ENCODE measurements at places on chromosomes 1 and 21.

DNA sequence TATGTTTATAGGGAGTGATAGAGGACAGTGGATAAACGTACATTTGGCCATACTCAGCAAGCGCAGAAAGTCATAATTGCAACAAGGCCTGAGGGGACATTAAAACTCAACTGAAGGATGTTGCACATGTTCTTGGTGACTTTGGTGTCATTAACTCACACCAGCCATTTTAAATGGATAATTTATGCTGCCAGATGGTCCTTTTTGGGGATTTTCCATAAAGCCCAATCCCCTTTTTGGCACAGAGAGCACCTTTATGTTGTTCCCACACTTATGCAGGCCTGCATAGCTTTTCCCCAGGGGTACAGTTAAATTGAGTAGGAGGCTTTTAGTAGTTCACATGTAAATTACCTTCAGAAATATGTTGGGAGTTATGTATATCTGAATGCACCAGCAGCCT, 279.6 kb downstream of the NFIA start:
- DNase-seq: no peak

DNA sequence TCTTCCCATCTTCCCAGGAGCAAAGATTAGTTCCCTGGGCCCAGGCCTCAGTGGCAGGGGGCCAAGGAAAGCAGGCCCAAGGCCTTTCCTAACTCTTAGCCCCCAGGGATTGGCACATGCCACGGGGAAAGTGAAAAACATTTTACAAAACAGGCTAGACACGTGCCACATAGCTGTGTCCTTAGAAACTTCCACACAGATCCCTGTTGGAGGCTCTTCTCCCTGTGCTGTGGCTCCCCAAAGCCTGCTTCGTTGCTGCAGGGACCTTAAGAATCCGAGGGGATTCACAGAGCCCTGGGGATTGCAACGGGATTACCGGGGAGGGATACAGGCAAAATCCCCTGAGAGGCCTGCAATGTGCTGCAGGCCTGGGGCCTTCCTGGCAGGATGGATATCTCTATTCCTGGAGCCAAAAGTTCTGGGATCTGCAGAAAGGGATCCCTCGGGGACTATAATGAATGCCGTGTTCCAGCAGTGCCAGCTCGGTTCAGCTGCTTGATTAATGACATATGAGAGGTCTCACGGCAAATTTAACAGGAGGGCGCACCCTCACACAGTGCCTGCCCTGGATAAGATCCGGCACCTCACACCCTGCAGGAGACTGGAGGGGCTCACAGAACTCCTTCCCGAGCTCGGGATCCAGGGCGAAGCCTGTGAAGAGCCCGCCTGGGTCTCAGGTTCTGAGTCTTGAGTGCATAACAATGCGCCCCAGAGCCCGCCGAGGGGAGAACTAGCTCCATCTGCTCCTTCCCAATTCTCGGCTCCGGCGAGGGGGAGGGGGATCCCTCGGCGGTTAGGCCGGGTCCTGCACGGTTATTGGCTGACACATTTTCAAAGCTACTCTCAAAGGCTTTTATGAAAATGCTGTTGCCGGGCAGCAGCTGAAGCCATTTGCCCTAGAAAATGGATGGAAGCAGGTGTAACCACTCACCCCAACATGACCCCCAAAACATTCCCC, 15.3 kb upstream of the RGS8 start:
- DNase-seq: no peak

DNA sequence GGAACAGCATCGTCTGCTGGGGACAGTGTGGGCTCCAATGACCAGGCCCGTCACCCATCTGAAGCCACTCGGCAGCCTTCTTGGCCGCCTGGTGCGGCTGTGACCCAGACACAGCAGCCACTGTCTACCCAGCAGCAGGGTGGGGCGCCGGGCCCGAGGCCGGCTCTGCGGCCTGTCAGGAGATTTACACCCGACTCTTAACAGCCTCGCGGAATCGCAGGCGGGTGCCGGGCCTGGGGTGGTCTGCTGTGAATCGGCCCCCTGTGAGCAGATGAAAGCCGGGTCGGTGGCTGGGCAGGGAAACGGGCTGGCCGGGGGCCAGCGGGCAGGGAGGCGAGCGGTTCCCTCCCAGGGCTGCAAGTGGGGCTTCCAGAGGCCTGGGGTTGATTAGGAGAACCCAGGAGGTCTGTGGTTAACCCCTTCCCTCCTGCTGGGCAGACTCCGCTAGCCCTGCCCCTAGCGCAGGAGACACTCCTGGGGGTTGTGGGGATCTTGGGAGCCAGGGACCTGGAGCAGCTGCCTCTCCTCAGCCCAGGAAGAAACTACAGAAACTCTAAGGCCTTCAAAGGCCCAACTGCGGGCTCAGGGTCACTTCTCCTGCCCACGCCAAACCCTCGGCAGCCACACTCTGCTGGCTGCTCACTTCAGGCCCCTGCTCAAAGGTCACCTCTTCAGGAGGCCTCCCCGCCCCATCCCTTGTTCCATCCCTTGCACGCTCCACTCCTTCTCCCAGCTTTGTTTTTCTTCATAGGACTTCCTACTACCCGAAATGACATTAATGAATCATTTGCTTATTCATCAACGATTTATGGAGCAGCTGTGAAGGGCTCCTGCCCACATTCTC, 15.6 kb downstream of the RUNX3 start:
- DNase-seq: no peak

DNA sequence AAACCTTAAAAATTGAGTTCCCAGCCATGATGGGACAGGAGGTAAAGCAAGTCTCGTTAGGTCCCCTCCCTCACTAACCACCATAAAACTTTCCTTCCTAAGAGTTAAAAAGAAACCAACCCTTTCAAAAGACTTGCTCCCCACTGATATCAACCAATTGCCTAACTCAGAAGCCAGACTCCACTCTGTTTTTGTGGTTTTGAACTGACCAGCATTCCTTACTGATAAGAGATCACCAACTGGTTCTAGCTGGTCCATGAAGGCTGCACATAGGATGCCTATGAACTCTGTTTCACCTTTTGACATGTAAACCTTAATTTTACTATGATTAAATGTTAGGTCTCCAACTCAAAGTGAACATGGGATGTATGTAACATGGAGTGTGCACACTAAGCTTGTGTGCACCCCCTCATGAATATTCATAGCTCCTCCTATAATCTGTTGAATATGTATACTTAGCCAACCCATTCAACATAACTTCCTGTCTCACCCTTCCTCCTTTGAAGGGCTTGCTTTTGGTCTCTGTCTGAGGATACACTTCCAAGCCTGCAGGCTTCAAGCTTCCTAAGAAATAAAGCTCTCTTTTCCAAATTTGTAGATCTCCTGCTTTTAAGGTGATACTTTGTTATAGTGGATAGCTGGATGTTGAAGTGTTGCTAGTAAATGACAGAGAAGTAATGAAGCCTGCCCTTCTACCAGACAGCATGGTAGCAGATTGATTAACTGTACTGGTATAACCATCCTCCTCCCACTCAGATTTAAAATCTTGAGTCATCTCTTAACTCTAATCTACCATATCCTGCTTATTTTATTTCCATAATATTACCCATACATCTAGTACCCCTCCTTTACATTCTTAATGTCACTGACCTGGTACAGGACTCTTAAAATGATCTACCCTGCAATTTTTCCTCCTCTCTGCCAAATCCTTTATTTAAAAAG, 95.6 kb downstream of the ZNF644 start:
- no peak for DNase-seq

- no peak for DNase-seq
Observed at GRCh38 chr1:112312879-112313278, 83.1 kb upstream of the CTTNBP2NL start.

- DNase-seq: no peak
Observed at GRCh38 chr1:40648200-40648599, 17.3 kb downstream of the RIMS3 start.

DNA sequence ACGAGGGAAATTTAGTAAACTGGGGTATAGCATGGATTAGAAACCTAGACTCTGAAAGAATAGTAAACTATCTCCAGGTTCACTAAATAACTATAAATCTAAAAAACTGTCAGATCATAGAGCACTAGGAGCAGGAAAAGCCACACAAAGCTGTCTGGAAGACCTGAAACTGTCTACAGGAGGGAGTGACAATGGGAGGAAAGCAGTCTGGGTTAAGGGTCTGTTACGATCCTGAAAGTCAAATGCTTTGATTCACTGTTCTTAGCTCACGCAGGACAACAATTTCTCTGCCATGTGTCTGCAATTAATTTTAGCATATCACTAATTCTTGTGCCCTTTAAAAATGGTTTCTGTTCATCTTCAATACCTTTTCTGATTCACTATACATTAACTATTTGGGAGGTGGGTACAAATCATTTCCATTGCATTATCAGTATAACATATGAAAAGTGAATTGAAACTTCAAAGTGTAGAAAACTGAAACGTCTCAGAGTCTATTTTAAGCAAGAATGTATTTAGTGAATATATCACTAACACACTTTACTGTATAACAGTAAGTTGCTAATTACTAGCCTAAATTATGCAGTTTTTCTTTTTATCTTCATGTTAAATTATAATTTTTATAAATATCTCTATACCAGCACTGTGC, 18.4 kb downstream of the CEP170 start:
- DNase-seq: no peak

GRCh38 chr21:43302769-43303168, 124.2 kb downstream of the SIK1 start:
- DNase-seq: no peak

DNA sequence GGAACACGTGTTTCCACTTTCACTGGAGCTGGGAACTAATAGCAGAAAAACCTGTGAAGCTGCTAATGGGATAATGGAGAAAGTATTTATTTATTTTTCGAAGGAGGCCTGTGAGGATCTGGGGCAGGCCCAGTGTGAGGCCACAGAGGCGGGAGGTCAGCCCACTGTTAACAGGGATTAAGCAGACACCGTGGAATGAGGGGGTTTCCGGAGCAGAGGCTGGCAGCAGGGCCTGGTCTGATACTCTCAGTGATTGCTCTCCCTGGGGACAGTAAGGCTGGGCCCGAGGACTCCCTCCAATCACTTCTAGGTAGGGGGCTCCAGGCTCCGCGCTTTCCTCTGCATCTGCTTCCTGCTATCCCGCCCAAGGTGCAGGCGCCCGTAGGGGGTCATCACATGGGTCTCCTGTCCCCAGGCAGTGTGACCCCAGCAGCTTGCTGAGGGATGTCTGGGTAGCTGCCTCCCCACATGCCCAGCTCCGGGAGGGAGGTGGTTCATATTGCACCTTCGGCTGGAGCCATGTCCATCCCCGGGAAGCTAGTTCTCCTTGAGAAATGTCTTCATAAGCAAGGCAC, 28.8 kb upstream of the CDCA8 start:
- DNase-seq: no peak

GRCh38 chr1:20430355-20431175, 55.4 kb downstream of the CAMK2N1 start:
- DNase-seq: no peak

DNA sequence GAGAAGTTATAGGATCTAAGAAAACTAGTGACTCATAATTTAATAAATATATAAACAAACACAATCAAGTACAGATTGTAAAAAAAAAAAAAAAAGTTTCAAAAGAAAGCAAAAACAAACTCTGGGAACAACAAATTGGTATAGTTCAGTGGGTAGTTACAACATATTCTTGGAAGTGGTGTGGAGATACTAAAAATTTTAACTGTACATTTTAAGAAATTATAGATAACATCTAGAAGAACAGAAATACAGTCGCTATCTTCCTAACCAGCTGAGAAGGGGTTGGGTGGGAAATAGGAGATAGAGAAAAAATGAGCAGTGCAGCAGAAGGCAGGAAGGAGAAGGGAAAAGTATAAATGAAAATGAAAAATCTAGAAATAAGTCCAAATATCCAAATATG, 70.5 kb downstream of the LRRC8C start:
- DNase-seq: no peak

GRCh38 chr1:15231714-15232201, 15.3 kb upstream of the FHAD1 start:
- DNase-seq: no peak

DNA sequence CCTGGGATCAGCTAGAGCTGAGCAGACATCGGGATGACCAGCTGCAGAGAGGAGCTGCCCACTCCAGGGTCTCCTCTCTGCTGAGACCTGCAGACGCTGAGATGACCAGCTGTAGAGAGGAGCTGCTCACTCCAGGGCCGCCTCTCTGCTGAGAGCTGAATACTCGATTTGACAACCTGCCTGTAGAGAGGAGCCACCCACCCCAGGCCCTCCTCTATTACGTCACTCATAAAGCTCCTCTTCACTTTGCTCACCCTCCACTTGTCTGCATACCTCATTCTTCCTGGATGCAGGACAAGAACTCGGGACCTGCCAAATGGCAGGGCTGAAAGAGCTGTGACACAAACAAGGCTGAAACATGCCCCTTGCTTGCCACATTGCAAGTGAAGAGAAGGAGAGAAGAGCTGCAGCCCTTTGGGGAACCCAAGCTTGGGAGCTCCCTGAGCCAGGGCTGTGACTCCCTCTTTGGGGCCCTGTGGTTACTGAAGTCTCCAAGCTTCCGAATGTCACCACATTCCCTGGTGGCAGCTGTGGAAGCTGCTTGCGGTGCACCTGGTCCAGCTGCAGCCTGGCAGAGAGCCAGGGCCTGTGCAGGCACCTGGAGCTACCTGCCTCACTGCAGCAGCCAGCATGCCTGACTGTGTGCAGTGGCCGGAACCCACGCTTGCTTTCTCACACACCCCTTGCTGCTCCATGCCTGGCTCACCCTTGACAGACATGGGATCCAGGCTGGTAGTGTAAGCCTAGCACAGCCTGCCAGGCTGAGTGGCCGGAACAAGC, 59.6 kb downstream of the CC2D1B start:
- DNase-seq: no peak

- DNase-seq: no peak
Observed at GRCh38 chr1:9183441-9183840, 51.1 kb upstream of the H6PD start.

- DNase-seq: no peak
Observed at GRCh38 chr1:71930511-71930910, 351.8 kb downstream of the NEGR1 start.

DNA sequence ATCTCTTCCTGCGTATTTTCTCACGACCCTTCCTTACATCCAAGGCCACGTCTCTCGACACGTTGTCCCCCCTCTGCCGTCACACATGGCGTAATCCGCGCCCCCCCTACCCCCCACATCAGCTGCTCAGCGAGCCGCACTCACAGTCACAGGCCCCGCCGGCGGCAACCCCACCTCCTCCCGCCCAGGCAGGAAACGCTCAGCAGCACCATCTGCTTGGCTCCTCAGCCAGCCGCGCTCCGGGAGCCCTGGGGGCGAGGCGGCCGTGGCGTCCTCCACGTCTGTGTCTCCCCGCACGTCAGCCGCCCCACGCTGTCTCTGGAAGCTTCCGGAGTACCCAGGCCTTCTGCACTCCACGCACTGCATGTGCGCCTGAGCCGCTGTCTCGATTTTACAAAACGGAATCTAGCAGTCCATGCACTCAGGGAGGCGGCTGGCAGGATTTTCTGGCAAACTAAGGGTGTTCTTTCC, 64.6 kb downstream of the SIK1 start:
- DNase-seq: peak; percentile 51

- no peak for DNase-seq
Observed at GRCh38 chr21:32705139-32705538, 22.7 kb downstream of the SYNJ1 start.

- DNase-seq: no peak
Observed at GRCh38 chr1:74652711-74653139, 20.9 kb downstream of the ERICH3 start.
